Right ventricle myocardium inferior (tissue), 1 donor: ENCODE measurements at places on chromosomes 4 and X. TPM values are rescaled to one million over a fixed set of nuclear protein-coding genes. Genes with fewer than 3 reads are reported as not detected.

Gene DOK7
- total RNA-seq = 35.5 TPM

Gene LINC00632
- 187 TPM for total RNA-seq

- DNase-seq = no peak
Observed at GRCh38 chrX:24833695-24834094, 140.0 kb downstream of the POLA1 start.

DNA sequence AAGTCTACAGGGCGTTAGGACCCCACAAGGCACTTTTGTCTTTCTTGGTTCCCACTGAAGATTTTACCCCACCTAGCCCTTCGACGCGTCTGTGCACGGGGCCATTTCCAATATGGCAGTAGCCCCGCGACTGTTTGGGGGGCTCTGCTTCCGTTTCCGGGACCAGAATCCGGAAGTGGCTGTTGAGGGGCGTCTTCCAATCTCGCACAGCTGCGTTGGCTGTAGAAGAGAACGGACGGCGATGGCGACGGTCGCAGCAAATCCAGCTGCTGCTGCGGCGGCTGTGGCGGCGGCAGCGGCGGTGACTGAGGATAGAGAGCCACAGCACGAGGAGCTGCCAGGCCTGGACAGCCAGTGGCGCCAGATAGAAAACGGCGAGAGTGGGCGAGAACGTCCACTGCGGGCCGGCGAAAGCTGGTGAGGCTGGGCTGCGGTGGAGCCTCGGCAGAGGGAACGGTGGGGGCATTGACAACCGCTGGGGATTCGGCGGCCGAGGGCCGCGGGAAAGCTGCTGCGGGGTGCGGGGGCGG, at the start of gene USP11:
Gene USP11, plus strand, starts transcription at position 207 of the 530 bp plus-strand sequence. Its CDS starts 35 bp downstream, at position 242.
- DNase-seq = peak; percentile 77

DNA sequence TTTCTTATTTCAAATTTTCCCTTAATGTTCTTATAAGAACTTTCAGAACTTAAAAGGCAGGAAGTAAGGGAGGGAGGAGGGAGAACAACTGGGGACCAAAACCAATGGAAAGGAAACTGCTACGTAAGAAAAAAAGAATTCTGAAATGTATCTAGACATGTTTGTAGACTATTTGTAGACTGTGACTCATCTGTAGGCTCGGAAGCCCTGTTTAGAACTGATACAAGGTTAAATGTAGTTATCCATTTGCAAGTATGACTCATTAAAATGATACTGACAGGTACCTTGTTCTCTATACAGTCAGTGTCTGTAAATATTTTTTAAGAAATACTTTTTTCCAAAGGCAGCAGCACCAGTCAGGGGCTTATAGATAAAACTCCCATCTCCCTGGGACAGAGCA, 202.0 kb downstream of the DHX15 start:
- DNase-seq = no peak

GRCh38 chr4:123345935-123346300, 50.7 kb upstream of the SPRY1 start:
- no peak for DNase-seq

Gene PRDM8
- total RNA-seq = 1.2 TPM

- no peak for DNase-seq
Observed at GRCh38 chr4:10157478-10158332, 41.1 kb upstream of the WDR1 start.

DNA sequence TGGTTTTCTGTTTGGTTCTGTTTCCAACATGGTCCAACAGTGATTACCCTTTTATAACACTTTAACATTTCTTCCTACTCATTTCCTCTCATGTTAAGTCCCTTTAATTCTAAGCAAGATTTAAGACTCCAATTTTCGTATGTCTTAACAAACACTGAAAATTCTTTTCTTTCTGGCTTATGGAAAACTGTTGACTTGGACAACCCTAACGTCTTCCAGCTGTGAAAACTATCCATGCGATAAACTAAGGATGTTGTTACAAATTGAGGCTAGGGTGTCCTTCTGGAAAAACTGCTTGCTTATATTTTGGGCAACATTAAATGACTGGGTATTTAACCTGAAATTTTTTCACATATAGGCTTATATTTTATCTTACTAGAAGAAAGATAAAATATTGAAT, 33.9 kb upstream of the RTL3 start:
- no peak for DNase-seq

- DNase-seq = no peak
Observed at GRCh38 chr4:110905367-110905766, 282.5 kb upstream of the PITX2 start.

DNA sequence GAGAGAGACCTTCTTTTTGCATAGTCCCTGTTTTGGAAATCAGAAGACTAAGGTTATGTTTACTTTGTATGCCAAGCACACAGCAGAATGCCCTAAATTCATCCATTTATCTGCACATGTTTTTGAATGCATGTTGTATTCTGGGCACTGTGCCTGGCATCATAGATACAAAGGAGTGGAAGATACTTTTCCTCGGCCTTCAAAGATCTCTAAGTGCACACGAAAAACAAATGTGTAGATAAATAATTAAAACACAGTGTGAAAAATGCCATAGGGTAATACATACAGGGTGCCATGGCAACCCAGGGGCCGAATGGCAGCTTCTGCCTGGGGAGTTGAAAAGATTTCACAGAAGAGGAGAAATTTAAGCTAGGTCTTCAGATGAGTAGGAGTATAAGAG, 390.6 kb upstream of the ATOH1 start:
- DNase-seq = peak; percentile 13

Gene SSX2B
- not detected for total RNA-seq
